T-helper 9 cell (primary cell): ENCODE measurements at places on chromosomes 1 and 21.

- DNase-seq = no peak
These were observed 7.4 kb downstream of the NFIA start for GRCh38 chr1:61089741-61090140.

DNA sequence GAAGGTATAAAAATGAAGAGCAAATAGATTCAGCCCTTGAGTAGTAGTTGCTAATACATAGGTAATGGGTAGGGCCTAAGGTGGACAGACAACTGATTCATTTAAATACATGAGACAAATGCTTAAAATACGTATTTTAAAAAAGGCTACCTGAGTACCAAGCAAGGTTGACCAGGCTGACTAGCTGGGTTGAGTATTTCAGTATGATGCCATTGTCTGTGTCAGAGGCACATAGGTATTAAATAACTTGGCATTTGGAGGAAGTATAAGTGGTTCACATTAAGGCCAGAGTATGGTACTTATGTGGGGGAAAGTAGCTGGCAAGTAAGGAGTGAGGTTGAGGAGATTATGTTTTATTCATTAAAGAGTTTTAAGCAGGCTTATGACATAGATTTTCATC, 19.4 kb downstream of the NEK7 start:
- no peak for DNase-seq

DNA sequence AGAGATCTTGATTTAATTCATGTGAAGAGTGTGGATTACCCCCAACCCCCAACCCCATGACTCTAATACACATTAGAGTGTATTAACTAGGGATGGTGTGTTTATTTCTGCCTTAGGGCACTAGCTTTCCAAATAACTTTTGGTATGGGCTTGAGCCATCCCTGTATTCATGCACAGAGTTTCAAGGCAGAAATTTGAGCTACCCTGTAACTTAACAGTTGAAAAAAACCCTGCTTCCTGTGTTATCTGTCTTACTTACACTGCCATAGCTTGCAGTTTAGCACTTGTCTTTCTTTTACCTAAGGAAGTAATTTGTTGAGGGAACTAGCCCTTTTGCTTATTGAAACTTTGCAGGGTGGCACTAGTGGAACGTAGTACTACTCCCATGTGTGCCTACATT, 6.3 kb downstream of the SRSF11 start:
- no peak for DNase-seq

DNA sequence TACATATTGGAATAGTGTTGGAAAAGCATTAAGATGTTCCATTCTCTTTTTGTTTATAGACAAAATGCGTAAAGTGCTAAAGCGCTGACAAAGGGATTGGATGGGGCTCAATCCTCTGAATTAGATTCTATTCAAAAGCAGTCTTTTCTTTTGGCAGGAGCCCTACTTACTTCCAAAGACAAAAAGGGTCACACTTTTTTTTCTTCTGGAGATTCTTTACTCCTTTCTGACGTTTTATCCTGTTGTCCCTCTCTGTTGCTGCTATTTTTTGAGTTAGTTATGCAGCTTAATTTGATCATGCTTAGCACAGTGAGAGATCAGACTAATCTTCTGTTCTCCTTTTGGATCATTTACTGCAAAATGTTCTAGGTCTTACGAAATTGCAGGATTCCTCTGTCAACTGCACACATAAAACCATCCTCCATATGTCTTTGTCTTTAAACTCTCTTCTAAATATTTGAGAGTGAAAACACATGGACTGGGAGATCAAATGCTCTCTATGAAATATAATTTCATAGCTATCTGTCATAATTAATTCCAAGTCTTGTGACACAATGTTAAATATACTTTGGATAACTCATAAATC, 656.4 kb upstream of the ADGRL2 start:
- DNase-seq = no peak

- no peak for DNase-seq
These were observed 914.6 kb upstream of the ADGRL4 start for GRCh38 chr1:79920960-79921669.

DNA sequence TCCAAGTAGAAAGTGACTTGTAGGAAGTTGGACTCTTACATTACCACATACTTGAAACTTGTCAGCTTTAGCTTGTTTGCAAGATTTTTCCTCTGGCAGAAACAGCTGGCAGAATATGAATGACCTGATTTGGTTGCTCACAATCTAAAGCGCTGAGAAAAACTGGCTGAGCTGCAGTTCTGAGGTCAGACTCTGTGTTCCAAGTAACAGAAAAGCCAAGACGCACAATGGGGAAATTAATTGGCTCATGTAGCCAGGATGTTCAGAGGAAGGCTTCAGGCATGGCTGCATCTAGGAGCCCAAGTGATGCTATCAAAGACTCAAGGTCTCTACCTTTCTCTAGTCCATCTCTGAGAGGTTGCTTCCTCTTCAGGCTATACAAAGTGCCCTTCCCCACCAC, 27.0 kb downstream of the ALPL start:
- DNase-seq = no peak

- no peak for DNase-seq
These were observed 58.5 kb downstream of the WDR4 start for GRCh38 chr21:42820616-42821465.

DNA sequence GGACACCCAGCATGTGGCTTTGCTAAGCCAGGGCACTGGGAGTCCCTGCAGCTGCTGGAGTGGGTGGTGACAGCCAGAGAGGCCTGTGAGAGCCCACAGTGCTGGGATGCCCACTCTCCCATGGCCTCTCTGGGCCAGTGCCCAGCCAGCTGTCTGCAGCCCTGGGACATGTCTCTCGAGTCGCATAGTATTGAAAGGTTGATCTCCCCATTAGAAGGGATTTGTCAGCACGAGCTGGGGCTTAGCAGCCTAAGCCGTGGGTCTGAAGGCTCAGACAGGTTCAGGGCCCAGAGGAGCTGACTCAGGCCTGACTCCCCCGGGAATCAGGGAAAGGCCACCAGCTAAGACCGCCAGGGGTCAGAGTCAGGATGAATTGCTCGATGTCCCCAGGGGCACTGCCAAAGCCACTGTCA, 53.5 kb downstream of the FOXD2 start:
- no peak for DNase-seq

GRCh38 chr21:18245464-18245967, 883 bp downstream of the CHODL start:
- no peak for DNase-seq

- DNase-seq = no peak
These were observed 354.6 kb downstream of the PTPRU start for GRCh38 chr1:29590583-29591565.

GRCh38 chr1:89260566-89261255, 11.9 kb downstream of the GBP5 start:
- no peak for DNase-seq

- no peak for DNase-seq
These were observed 75.1 kb downstream of the DTL start for GRCh38 chr1:212110617-212111016.

DNA sequence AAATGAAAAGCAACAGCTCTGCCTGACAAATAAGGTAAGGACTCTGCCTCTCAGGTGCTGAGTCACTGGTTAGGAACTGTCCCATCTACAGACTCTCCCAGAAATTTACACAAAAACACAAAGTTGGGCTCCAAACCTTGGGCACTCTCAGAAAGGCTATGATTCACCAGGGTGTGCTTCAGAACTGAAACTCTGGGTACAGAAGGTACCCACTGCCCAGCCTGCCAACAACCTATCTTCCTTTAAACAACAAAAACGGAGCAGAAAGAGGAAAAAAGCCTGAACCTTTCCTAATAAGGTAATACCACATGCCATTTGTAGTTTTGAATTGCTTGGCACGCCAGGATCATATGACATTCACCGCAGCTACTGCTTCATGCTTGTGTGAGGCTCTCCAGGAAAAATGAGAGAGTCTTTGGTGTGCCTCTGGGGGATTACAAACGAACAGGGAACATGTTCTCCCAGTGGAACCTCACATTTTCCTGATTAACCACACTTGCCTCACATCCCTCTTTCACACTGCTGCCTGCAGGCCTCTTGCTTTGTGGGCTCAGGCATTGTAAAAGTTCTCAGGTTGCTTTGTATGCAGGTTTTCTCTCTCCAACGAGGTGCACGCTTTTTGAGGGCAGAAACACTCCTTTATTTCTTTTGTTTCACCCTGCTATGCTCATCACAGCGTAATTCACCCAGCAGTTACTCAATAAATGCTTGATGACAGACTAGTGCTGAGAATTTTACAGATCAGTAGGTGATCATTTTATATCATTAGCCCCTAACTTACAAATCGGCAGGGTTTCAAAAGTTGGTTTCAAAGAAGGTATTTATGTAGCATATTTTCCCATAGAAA, 65.1 kb downstream of the GADD45A start:
- no peak for DNase-seq

GRCh38 chr1:198560161-198560560, 19.7 kb upstream of the ATP6V1G3 start:
- DNase-seq = no peak

GRCh38 chr1:54812801-54813484, 11.8 kb upstream of the TTC22 start:
- no peak for DNase-seq

- DNase-seq = peak; percentile 54
These were observed 913 bp upstream of the S1PR1 start for GRCh38 chr1:101235696-101236515.

DNA sequence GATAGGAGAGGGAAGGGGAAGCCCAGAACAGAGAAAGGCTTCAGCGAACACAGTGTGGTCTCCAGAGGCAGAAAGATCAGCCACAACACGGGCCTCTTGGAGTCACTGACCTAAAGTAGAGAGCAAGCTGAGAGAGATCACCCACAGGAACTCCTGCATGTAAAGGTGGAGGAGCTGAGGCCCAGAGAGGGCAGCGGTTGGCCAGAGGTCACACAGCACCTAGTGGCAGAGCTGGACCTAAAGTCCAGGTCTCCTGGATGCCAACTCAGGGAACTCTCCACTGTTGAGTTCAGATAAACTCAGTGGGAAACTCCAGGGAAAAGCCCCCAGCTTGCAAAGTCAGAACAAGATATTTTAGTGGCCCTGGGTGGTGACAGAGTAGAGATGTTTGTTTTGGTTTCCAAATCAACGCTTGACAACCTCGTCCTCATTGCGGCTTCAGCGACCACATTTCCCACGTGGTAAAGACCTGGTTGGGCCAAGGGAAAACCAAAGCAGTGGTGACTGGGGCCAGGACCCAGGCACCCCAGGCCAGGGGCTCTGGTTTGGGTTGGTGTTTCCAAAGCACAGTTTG, 4.6 kb downstream of the IFFO2 start:
- peak; percentile 76 for DNase-seq

DNA sequence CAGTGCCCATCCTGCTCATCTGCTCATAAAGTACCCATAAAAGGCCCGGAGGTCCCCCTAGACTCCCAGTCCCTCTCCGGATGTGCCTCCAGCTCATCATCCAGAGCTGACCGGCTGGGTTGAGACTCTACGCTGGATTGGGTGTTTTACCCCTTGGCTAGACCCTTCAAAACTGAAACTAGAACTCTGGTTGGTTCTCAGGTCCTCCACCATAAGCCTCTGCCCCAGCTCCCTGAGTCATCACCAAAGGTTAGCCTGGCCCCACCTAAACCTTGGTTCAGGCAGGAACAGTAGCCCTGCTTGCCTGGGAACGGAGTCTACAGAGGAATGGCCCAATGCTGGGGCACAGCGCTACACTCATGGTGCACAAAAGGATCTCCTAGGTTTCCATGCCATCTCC, 75.1 kb downstream of the TLR5 start:
- no peak for DNase-seq

DNA sequence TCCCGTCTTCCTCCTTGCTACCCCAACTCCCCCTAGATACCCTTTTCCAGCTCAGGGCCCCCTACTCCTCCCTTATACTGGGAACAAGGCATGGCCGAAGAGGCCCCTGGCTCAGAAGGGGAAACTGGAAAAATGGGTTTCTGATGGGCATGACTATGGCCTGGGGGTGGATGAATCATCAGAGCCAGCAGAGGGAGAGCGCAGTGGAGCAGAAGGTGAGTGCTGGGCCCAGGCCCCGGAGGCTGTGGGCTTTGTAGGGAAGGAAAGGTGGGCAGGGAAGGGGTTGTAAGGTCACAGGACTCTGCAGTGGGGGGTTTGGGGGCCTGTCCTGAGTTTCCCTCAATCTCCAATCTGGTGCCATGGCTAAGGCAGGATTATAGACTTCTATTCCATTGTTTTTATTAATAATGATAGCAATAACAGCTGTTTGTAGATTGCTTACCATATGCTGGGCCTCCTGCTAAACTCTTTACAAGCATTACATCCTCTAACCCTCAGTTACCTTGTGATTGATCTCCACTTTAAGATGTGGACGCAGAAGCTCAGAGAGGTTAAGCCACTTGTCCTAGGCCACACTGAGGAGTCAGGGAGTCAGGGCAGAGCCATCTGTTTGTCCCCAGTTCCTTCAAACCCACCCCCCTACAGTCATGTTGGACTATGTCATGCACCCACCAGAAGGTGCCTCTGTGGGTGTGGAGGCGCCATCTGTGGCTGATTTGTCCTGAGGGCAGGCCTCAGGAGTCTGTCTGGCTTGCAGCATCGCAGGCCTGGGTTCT, 36.2 kb upstream of the ZNF362 start:
- DNase-seq = no peak

- DNase-seq = no peak
These were observed 445.7 kb downstream of the AMY1C start for GRCh38 chr1:104195395-104195794.

DNA sequence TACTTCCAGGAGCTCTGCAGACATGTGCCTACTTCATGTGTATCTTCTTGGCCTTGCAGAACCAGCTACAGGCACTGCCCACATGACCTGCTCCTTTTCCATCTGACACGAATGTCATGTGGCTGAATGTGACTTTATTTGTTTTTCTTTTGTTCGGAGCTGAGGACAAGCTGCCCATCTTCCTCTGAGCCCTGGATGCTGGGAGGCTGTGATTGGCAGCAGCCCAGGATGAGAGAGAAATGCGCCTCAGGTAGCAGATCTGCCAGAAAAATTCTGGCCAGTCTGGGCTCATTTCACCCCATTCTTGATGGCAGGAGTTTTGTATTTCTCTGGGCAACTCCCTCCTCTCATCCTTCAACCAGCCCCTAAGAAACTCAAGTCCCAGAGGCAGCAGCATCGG, 372.0 kb downstream of the RPS6KC1 start:
- DNase-seq = no peak

DNA sequence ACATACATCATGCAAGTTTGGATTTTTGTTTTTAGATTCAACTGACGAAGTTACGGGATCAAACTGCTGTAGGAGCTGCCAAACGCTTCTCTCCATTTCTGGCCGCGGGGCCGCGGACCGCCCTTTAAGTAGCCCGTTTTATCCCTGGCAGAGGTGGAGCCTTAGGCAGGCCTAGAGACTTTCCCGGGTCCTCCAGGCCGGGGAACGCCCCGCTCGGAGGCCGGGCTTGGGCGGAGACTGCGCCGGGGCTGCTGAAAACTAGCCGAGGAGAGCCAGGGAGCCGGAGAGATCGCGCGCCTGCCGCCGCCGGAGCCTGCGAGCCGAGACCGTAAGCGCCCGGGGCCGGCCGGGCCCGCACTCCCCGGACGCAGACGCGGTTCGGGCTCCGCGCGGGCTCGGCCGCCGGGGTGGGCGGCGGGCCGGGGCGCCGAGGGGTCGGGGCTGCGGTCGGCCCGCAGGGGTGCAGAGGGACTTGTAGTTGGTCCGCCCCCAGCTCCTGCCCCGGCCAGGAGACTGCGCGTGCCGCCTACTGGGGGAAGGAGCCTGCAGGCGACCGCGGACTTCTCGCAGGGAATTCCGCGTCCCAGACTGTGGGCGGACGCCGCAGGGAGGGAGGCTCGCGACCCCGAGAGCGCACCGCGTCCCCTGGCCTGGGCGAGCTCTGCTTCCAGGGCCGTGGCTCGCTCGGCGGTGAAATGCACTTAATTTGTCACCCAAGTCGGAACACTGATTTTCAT, at the start of gene EPHX1:
Gene EPHX1 (plus strand): TSS at position 283 of the 737 bp plus-strand sequence. CDS start 18,606 bp downstream, outside the sequence.
- DNase-seq = peak; percentile 36
